ENCODE measurements at places on chromosomes 7 and 10.

DNA sequence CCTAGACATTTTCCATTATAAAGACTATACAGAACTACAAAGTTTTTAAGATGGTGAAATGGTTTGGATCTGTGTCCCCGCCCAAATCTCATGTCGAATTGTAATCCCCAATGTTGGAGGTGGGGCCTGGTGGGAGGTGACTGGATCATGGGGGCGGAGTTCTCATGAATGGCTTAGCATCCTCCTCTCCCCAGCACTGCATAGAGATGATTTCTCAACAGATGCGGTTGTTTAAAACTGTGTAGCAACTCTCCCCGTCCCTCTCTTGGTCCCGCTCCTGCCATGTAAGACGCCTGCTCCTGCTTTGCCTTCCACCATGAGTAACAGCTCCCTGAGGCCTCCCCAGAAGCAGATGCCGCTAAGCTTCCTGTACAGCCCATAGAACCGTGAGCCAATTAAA, 1.6 kb downstream of the FAM133B start:
- no peak for DNase-seq

- DNase-seq: no peak
These were observed 140.5 kb downstream of the PTPRN2 start for GRCh38 chr7:158447151-158447505.

GRCh38 chr10:17984056-17984455, 32.3 kb downstream of the SLC39A12 start:
- no peak for DNase-seq

GRCh38 chr10:132626761-132627665, 89.4 kb downstream of the INPP5A start:
- no peak for DNase-seq

- DNase-seq: no peak
These were observed at the start of gene GBX1 for GRCh38 chr7:151167197-151167961. Gene GBX1 (minus strand): TSS chr7:151167694. CDS start chr7:151167548, 146 bp downstream.

DNA sequence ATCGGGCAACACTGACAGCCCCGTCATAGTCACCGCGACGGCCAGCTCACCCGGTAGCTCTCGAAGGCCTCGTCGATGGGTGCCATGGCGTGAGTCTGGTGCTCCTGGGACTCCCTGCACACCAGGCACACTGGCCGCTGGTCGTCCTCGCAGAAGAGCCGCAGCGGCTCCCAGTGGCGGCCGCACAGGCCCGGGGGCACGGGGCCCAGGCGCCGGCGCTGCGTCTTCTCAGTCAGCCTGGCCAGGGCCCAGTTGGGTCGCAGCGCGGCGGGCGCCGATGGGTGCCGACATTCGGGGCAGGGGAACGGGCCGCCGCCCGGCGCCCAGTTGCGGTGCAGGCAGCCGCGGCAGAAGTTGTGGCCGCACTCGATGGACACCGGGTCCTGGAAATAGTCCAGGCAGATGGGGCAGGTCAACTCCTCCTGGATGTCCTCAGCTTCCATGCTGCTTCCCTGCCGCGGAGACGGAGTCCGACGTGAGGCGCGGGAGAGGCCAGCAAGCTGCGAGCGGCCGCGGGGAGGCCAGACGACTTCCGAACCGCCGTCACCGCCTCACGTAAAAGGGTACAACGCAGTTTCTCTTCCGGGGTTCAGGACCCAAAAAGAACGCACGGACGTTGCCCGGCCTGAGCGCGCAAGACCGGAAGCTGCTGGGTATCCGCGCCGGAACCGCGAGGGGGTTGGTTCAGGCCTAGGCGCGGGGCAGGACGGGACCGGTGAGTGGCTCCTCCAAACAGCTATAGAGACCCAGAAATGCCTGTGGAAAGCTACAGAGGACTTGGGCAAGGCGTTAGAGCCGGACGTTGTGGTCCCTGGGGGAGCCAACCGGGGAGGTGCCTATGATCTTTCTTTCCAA, at the start of gene TRIM4:
TSS of gene TRIM4 (minus strand) at position 572 of the 855 bp plus-strand sequence. CDS start at position 443, 129 bp downstream.
- DNase-seq: peak; percentile 91

- no peak for DNase-seq
These were observed 7.9 kb downstream of the EDRF1 start for GRCh38 chr10:125727436-125727835.

GRCh38 chr7:140596519-140597427, 43.8 kb downstream of the DENND2A start:
- DNase-seq: no peak

- no peak for DNase-seq
These were observed 324.7 kb upstream of the C7orf33 start for GRCh38 chr7:148265896-148266295.

DNA sequence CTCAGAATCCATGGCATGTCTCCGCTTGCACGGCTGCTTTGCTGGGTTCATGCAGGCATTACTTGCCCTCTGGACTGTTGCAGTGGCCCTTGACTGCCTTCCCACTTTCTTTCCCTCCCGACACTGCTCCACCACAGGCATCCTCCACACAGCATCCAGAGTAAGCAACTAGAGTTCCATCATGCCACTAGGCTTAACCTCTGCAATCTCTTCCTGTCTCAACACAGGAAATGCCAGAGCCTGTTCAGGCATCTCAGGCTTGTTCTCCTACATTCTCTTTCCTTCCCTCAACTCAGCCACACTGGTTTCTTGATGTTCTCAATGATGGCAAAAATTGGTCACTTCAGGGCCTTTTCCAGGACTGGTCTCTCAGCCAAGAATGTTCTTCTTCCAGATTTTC, 284.5 kb upstream of the KLF6 start:
- DNase-seq: no peak

DNA sequence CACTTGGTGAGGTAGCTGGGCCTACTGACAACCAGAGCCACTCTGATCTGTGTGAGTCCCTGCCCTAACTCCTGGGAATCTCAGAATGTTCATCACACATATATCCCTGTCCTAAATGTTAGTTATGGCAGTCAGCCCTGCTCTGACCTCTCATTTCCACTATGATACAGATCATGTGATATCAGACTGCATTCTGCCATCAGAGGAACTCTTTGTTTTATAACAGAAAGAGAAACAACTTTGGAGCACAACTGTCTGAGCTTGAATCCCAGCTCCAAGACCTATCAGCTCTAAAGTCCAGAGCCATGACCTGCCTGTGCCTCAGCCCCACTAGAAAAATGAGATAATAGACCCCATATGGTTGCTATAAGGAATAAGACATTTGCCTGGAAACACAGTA, 54.6 kb upstream of the ABCB4 start:
- no peak for DNase-seq

GRCh38 chr7:115127399-115128021, 205.6 kb downstream of the MDFIC start:
- DNase-seq: no peak

All from stimulated activated CD4-positive, alpha-beta T cell treated with anti-CD3 and anti-CD28 coated beads, Interleukin-12 subunit alpha, Interleukin-12 subunit beta, amount 100 ng/mL, for 24 hours (primary cell).